ENCODE measurements at places on chromosomes 16 and 17.

DNA sequence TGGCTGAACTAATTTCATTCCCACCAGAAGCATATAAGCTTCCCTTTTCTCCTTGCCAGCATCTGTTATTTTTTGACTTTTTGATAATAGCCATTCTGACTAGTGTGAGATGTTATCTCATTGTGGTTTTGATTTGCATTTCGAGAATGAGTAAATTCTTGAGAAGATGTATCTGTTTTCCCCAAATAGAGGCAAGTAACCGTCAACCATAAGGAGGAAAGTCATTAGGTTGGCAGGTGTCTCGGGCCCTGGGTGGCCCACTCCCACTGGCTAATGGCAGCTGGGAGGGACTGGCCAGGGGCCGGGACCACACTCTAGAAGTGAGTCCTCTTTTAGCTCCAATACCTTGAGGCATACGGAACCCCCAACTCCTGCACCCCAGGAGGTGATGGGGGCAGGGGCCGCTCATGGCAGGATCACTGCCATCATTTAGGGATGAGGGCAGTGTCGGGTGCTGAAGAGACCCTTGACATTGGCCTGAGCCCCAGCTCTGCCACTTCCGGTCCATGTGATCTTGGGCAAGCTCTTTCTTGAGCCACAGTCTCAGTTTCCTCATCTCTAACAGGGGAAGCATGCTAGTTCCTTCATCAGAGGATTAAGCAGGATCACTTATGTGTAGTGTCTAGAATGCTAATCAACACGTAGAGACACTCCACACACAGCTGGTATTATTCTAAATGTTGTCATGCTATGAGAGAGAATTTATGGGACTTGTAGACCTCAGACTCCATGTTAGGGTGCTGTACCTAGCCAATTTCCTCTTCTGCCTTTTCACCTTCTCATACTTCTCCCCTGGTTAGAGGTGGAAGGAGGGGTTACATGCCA is 44.3 kb downstream of the RGS9 start:
- no peak for DNase-seq

DNA sequence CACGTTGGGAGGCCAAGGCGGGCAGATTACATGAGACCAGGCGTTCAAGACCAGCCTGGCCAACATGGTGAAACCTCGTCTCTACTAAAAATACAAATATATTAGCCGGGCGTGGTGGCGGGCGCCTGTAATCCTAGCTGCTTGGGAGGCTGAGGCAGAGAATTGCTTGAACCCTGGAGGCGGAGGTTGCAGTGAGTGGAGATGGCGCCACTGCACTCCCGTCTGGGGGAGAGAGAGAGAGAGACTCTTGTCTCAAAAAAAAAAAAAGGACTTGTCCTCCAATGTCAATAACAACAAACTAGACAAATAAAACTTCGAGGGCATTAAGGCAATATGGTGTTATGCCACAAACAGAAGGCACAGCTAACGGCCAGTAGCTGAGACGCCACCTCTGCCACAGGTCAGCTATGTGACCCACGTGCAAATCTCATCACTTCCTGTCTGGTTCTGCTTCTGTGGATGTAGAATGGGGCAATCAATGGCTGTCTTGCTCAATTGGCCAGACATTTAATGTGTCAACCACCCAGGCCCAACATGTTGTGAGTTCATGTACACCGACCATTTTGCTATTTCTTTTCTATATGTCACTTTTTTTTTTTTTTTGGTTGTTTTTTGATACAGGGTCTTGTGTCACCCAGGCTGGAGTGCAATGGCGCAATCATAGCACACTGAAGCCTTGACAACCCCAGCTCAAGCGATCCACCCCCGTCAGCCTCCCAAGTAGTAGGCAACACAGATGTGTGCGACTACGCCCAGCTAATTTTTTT is 834 bp upstream of the TXNDC11 start:
- DNase-seq = no peak

GRCh38 chr16:57992084-57992483 is 8.4 kb downstream of the ZNF319 start:
- DNase-seq = no peak

DNA sequence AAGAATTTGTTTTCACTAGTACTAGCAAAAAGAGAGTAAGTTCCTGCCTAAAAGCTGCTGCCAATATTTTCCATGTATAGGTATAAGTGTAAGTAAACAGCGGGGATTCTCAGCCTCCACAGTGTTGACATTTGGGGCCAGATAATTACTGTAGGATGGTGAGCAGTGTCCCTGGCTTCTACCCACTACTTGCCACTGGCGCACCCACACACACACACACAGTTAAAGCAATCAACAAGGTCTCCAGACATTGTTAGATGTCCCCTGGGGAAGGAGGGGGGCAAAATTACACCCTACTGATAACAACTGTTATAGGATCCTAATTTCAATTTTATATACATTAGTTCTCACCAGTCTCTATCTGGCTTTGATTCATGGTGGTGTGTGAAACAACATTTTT is 417.0 kb upstream of the PSMD7 start:
- no peak for DNase-seq

- DNase-seq = no peak
Observed at GRCh38 chr17:77688369-77688768, 270.1 kb upstream of the TNRC6C start.

DNA sequence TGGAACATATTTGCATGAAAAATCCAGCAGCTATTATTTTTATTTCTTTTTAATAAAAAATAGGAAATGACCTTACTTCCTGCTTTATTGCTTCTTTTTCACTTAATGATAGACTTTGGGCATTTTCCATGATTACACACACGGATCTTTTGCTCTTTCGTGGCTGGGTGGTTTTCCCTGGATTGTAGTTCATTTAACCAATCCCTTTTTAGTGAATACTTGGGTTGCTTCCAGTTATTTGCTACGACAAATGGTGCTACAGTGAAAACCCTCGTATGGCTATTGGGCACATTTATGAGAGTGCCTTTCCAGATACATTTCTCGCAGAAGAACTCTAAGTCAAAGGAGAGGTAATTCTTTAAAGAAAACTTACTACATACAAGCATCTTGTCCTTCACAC is 38.6 kb downstream of the FOXL1 start:
- DNase-seq = no peak

- no peak for DNase-seq
Observed at GRCh38 chr17:45222289-45222995, 757 bp downstream of the FMNL1 start.

DNA sequence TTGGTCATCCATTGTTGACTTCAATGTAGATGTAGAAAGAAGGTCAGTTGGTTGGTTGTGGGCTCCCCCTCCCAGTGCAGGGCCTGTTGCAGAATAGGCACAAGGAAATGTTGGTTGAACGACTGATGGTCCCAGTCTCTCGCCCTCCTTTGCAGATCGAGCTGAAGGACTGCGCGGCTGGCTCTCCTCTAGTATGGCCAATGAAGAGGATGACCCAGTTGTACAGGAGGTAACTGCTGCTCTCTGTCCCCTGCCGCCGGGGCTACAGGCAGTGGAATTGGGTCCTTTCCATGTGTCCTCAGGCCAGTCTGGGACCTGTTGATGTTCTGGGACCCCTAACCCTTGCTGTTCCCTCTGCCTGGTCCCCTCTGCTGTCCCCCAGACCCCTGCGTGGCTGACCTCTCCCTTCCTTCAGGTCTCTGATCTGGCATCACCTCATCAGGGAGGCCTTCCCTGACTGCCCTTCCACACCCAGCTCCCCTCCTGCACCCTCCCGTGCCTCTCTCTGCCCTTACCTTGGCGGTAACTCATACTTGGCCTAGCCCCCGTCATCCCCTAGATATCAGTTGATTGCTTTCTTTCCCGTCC is 5.7 kb downstream of the POLR3E start:
- DNase-seq = no peak

GRCh38 chr16:83453977-83454376 is 353.8 kb upstream of the HSBP1 start:
- DNase-seq = no peak

DNA sequence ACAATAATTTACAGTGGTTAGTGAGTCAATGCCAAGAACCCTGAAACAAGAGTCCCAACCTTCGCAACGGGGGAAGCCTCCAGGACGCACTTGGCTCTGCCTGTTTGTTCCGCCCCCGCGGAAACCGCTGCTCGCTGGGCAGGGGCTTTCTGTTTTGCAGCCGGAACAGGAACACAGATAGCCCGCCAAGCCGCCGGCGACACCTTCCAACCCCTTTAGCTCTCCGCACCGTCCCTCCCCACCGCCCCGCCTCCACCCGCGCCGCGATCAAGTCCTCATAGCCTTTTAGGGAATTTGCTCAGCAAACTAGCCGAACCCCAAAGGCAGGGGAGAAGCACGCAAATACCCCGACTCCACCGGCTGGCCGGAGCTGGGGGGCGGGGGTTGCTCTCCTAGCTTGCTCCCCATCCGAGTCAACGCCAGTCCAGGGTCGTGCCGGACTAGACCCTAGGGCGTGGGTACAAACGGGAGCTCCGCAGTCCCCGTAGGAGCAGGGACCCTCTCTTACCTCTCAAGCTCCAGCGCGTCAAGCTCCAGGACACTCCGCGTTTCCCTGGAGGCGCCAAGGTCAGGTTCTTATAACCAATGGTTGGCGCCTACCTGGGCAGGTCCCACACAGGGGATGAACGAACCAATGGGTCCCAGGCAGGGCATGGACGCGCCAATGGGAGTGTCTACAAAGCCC is at the start of gene SLFN13:
SLFN13 (minus strand) TSS at position 553 of the 685 bp plus-strand sequence. CDS start 3,086 bp downstream, outside the sequence.
- DNase-seq = peak; percentile 67

DNA sequence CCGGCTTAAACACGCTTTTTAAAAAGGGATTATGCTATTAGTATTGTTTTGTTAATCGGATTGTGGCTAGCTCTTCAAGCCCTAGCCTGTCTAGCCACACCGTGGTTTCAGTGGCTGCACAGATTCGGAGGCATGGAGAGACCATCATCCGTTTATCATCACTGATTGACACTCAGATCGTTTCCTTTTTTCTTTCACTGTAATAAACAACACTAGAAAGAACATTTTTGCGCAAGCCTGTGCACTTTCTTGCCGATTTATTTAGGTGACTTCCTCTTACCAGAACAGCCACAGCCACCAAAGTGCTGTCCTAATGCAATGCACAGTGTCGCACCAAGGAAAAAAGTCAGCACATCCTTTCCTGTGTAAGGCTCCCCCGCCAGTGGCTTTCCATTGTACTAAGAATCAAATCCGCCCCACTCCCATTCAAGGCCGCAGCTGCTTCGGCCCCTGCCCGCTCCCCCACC is 78.2 kb downstream of the CRISPLD2 start:
- DNase-seq = no peak

DNA sequence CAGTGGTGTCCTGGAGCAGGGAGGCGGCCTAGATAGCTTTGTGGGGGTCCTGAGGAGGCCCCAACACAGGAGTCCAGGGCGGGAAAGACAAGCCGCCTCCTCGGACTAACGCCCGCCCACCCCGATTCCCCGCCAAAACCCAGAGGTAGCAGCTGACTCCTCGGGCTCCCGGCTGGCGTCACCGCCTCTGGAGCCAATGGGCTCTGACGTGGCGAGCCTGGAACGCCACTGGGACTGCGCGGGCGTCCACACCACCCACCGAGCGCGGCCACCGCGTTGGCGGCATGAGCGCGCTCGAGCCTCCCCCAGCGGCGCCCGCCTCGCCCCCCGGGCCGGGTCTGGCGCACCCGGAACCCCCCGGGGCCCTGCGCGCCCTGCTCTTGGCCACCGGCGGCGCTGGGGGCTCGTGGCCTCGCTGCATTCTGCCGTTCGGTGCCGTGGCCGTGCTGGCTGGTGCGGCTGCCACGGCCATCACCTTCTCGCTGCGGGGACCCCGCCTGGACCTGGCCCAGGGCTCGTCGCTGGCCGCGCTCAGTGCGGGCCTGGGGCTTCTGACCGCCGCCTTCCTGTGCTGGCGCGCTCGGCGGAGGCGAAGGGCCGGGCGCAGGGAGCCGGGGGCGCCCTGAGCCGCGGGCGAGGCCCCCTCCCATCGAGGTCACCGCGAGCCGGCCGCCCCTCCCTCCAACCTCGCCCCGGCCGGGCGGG is 3.4 kb upstream of the NTN3 start:
- no peak for DNase-seq

- DNase-seq = peak; percentile 3
Observed at GRCh38 chr16:87278191-87279093, 38.8 kb downstream of the C16orf95 start.

DNA sequence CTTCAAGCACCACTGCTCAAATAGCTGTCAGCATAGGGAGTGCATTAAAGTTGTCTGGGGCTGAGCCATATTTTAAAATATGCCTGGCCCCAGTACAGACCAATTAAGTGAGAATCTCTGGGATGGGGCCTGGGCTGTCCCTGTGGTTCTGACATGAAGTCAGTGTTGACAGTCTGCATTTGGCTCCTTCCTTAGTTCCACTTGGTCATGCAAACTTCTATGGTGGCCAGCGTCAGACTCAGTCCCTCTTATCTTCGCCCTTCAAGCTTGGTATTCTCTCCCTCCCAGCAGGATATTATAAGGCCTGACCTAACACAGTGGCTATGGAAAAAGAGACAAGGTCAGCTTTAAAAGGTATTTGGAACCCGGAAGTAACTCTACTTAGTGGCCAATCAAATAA is 177.2 kb downstream of the PMP22 start:
- no peak for DNase-seq

DNA sequence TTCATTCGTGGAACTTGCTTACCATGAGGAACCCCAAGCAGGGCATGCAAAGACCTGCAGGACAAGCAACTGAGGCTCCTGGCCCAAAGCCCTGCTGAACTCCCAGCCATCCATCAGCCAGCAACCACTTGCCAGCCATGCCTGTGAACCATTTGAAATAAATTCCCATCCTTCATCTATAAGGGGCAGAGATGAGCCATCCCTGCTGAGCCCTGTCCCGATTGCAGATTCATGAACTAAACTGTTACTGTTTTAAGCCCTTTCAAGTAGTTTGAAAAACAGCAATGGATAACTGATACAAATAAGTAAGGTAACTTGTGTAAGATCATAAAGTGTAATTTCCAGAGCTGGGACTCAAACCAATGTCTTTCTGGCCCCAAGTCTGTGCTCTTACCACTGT is 114.4 kb upstream of the WSCD1 start:
- no peak for DNase-seq

GRCh38 chr17:2390199-2390836 is 10.5 kb downstream of the MNT start:
- DNase-seq = no peak

DNA sequence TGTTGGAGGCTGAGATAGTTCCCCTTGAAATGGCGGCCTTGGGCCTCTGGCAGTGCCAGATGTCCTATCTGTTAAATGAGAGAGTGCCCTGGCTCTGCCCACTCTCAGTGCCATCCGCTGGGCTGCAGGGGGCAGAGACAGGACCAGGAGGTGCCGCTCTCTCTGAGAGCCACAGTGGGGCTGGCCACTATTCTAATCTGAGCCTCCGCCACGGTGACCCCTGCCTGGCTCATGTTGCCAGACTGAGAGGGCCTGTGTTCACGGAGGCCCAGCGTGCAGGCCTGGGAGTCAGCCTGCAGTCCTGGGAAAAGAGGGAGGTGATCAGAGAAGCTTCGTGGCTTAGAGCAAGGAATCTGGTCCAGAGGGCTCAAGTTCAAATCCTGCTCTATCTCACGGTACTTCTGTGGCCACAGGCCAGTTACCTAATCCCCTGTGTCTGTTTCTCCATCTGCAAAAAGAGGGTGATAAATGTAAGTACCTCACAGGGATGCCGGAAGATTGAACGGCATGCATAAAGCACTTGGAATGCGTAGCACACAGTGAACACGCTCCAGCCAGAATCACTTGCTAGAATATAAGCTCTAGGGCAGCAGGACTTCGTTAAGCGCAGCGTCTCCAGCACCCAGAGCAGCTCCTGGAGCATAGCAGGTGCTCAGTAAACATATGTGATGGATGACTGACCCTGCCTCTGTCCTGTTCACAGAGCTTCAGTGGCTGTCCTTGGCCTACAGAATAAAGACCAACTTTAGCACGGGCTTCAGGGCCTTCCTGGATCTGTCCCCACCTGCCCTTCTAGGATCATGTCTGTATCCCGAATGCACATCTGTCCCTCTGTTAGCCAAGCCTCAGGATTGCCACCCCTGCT is 6.3 kb downstream of the ATP2A3 start:
- DNase-seq = no peak
